Activated gamma-delta T cell treated with Interleukin-2 at 50 U/mL for 16 hours (primary cell): ENCODE measurements at places on chromosomes 5 and 9.
A peak's percentile ranks its signal among the peaks of the same experiment; 100 is the strongest.

GRCh38 chr9:105141146-105141975, 103.1 kb upstream of the SLC44A1 start:
- no peak for DNase-seq

GRCh38 chr5:79062436-79062835, 7.0 kb downstream of the DMGDH start:
- no peak for DNase-seq

- DNase-seq, result no peak
Measured at GRCh38 chr5:177008716-177009115, 2.1 kb upstream of the UIMC1 start.

GRCh38 chr5:42767491-42768105, 11.0 kb downstream of the CCDC152 start:
- no peak for DNase-seq

DNA sequence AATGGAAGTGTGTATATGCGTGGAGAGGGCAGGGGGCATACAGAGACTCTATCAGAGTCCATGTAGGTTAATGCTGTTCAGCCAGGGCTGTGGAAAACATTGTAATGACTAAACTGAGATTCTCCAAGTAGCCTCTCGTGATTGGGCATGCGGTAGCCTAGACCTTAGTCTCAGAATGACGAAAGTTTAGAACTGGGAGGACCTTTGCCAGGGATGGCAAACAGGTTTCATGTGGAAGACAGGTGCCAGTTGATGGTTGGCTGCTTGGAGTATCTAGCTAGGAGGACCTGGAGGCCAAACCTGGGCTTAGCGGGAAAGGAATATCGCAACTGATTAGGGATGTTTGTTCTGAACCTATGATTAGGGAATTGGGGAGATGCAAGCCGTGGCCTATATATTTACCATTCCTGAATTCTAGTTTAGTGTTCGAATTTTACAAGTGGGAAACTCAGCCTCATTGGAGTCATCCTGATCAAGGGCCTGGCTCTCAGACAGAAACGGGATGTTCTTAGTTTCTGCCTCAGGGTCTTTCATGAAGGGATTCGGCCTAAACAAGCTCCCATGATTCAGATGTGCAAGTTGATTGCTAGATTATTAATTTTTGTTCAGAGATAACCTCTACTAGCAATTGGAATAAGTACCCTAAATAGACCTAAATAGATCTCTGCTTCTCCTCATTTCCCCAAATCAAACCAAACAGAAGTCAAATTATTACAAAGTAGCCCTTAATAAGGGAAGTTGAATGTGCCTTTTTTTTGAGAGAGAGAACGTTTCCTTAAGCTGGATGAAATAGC, 26.8 kb upstream of the TJP2 start:
- no peak for DNase-seq

GRCh38 chr5:160844177-160844576, 7.8 kb downstream of the ATP10B start:
- DNase-seq, result no peak

- DNase-seq, result no peak
Measured at GRCh38 chr5:67686746-67687145, 490.1 kb upstream of the CD180 start.

- no peak for DNase-seq
Measured at GRCh38 chr9:72579190-72579589, 57.8 kb downstream of the TMC1 start.

GRCh38 chr5:154940772-154941620, at the start of gene MRPL22:
Gene MRPL22 (plus strand): TSS chr5:154941073. CDS start chr5:154941111, 38 bp downstream.
- peak; percentile 93 for DNase-seq

DNA sequence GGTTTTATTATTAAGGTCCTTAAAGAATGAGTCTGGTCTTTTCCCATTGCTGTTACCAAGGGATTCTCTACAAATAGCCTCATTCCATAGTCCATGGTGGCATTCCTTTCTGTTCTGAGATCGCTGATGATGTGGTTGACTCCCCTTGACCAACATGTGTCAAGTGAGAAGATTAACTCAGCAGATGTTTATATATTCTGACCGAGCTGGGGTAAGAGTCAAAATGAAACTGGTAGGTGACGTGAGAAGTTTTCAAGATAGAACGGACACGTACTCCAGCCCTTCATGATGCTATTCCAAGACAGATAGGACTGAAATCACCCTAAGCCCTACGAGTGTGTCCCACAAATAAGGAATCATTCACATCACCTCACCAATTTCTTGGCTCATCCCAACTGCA, 155.5 kb upstream of the WWC1 start:
- no peak for DNase-seq

DNA sequence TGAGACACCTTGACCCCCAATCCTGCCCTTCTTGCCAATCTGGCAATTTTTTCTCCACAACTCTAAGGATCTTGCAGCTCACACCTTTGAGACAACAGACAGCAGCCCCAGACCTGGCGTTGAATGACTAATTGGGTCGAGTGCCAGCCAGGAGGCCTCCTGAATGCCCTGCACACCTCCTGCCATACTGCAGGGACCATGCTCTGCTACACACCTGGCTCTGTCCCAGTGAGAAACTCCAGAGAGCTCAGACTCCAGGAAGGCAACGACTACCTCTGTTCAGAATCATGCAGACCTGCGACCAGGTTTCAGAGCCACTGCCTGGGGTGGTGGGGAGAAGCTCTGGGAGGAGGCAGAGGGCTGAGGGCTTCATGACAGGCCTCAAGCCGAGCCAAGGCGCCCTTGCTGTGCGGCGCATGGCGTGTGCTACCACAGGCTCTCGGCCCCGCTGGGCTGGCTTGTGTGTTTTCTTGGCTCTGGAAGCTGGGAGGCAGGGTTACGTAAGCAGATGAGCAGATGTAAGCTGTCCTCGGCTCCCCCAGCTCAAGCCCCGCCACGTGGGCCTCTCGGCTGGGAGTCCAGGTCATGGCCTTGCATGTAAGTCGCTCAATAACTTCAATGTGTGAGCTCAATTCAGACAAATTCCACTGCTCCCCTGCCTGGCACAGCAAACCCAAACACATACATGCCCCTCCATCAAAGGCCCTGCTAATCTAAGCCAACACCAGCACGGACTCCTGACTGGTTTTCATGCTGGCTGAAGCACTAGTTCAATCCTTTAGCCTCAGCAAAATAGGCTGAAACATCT, 27.5 kb downstream of the B4GALT1 start:
- no peak for DNase-seq

DNA sequence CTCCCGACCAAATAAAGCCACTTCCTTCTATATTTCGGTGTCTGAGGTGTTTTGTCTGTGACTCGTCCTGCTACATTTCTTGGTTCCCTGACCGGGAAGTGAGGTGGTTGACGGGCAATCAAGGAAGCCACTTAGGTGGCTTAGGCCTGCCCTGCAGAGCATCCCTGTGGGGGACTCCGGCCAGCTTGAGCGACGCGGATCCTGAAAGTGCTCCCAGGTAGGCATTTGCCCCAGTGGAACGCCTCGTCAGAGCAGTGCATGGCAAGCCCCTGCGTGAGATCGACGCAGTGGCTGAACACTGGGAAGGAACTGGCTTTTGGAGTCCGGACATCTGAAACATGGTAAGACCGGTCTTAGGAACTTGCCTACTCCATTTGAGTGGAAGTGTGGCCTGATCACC, 157.2 kb upstream of the COX7C start:
- no peak for DNase-seq

- peak; percentile 74 for DNase-seq
Measured at GRCh38 chr9:131762356-131762932, 22.6 kb upstream of the RAPGEF1 start.
